Smooth muscle cell of the coronary artery (primary cell): ENCODE measurements at places on chromosomes 12 and 14. TPM values are rescaled to one million over a fixed set of nuclear protein-coding genes. Genes with fewer than 3 reads are reported as not detected.

Gene AMN
- total RNA-seq = 0.23 TPM in 1 of 2 replicates, not detected in the other

Gene NGB
- total RNA-seq = not detected in 2 replicates

Gene IL22
- total RNA-seq = not detected in 2 replicates

Gene SMAGP
- total RNA-seq = 5.4 and 6.8 TPM in 2 replicates

Gene ITGA7
- 3.8 and 72.7 TPM in 2 replicates for total RNA-seq

Gene BICDL1
- total RNA-seq = 0.23 TPM in 1 of 2 replicates, not detected in the other
